Natural killer cell treated with Interleukin-12 subunit alpha and Interleukin-12 subunit beta and Interleukin-15 and Interleukin-18, amount 100 ng/mL, for 72 hours (primary cell): ENCODE measurements at places on chromosomes 2 and 18. TPM values are rescaled to one million over a fixed set of nuclear protein-coding genes. Genes with fewer than 3 reads are reported as not detected.

- no peaks in the 10 kb centered on the region for H3K27me3 ChIP-seq
- H3K4me3 ChIP-seq: no peak overlapping the region
Measured at GRCh38 chr2:81195017-81195773, 890.6 kb upstream of the LRRTM1 start.

- no peak overlapping the region for H3K27ac ChIP-seq
- H3K4me1 ChIP-seq: no peaks in the 10 kb centered on the region
- no peaks in the 10 kb centered on the region for H3K36me3 ChIP-seq
Measured at GRCh38 chr2:181851726-181852125, 39.8 kb upstream of the ITPRID2 start.

DNA sequence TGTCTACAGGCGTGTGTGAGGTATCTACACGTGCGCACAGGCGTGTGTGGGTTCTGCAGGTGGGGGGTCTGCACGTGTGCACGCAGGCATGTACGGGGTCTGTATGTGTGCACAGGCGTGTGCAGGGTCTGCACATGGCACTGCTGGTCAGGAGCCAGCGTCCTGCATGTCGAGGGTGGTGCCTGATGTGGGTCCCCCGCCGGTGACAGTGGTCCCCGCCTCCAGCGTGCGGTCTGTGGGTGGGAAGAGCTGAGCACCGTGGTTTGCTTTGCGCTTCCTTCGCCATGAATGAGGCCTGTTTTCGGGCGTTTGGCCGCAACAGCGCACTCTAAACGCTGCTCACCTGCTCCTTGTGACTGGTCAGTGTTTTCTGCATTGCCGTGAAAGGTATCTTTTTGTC is 57.2 kb downstream of the CTDP1 start:
- H3K4me1 ChIP-seq: peaks cover 4% of the 10 kb centered on the region
- H3K27ac ChIP-seq: no peak overlapping the region
- DNase-seq: no peak
- H3K36me3 ChIP-seq: peaks cover 32% of the 10 kb centered on the region
- H3K27me3 ChIP-seq: no peaks in the 10 kb centered on the region

DNA sequence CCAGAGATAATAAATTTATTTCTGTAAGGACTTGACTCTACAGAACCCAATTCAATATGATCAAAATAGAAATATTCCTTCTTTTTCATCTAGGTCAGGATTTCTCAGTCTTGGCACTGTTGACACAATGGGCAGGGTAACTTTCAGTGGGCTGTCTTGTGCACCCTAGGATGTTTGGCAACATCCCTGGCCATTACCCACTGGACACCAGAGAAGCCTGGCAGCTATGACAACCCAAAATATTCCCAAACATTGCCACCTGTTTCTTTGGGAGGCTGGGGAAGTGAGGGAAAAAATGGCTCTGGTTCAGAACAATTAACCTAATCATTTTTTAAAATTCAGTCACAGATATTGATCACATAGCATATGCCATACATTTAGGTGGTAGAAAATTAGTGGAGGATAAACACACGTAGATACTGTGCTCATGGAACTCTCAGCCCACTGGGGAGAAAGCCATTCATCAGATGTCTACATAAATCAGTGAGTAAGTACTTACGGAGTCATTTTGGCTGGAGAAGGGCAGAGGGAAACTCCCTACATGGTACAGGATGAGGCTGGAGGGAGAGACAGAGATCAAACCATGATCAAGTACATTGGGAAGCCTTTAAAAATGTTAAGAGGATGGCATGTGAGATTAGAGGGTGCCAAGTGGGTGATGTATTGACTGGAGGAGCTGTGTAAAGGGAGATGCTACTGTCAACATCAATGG is 718 bp upstream of the TNP1 start:
- H3K4me1 ChIP-seq: peaks cover 34% of the 10 kb centered on the region
- no peak for DNase-seq
- H3K36me3 ChIP-seq: no peaks in the 10 kb centered on the region
- H3K27ac ChIP-seq: no peak overlapping the region
- no peaks in the 10 kb centered on the region for H3K27me3 ChIP-seq
- H3K4me3 ChIP-seq: no peak overlapping the region

- H3K4me3 ChIP-seq: no peak overlapping the region
- H3K36me3 ChIP-seq: no peaks in the 10 kb centered on the region
- H3K4me1 ChIP-seq: peaks cover 20% of the 10 kb centered on the region
- no peak overlapping the region for H3K27ac ChIP-seq
- no peaks in the 10 kb centered on the region for H3K27me3 ChIP-seq
Measured at GRCh38 chr2:128360711-128361110, 42.0 kb upstream of the HS6ST1 start.

DNA sequence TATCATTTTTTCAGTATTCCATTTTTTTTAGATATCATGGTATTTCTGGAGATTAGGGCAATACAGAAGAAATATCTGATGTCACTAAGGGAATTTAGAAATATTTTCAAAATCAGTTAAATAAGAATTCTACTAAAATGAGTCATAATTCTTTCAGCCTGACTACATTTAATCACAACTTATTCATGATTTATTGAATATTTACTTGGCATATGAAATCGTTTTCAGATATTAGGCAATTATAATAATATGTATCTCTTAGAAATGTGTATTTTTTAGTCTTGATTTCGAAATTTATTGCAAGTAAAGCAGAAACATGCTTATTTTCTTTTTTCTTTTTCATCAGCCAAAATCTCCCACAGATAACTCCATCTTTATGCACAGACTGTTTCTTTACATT is 142.2 kb downstream of the CCDC102B start:
- H3K4me3 ChIP-seq: no peak overlapping the region
- no peaks in the 10 kb centered on the region for H3K27me3 ChIP-seq
- no peak for DNase-seq
- H3K4me1 ChIP-seq: no peaks in the 10 kb centered on the region
- no peak overlapping the region for H3K27ac ChIP-seq

DNA sequence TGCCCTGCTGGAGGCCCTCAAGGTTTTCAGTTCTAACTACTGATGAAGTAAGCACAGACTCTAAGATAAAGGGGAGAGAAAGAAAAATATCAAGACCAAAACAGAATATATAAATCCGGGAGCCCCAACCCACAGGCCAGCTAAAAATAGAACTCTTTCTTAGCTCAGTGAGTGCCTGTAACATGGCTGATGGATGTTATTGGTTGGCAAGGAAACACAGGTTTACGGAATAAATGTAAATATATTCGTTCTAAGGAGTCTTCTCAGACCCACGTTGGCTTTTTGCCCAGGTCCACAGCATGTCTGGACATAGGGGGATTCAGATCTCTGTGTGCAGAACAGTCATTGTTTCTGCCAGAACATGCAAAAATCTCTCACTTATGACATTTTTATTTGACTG is 139.0 kb upstream of the SERPINE2 start:
- H3K27ac ChIP-seq: no peak overlapping the region
- no peaks in the 10 kb centered on the region for H3K36me3 ChIP-seq
- no peak overlapping the region for H3K4me3 ChIP-seq
- no peaks in the 10 kb centered on the region for H3K4me1 ChIP-seq
- peaks cover 20% of the 10 kb centered on the region for H3K27me3 ChIP-seq

NGEF gene
- not detected for total RNA-seq

CCBE1 gene
- total RNA-seq: not detected

MAL gene
- 1.2 TPM for total RNA-seq
